ENCODE measurements at places on chromosomes 1 and 21.

DNA sequence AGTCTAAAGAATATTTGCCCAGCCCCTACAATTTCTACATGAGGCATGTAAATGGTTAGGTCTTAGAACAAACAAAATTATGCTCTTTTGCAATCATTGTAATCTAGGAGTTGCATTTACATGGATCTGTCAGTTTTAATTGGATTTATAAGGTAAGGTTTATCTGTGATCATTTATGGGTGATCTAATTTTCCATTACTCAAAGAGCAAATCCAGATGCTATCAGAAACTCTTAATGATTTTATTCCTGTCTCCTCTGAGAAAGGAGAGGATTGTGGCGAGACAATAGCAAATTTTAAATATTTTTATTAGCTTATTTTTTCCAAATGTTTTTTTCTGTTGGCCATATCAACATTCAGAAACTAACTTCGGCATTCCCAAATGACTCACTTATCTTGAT is 14.2 kb upstream of the NEGR1 start:
- DNase-seq, result no peak

- DNase-seq, result no peak
Observed at GRCh38 chr1:48939042-48939441, 162.4 kb upstream of the BEND5 start.

GRCh38 chr21:33951276-33952178 is 35.9 kb upstream of the ATP5PO start:
- DNase-seq, result no peak

GRCh38 chr1:37839676-37840075 is 19.7 kb downstream of the MTF1 start:
- DNase-seq, result no peak

DNA sequence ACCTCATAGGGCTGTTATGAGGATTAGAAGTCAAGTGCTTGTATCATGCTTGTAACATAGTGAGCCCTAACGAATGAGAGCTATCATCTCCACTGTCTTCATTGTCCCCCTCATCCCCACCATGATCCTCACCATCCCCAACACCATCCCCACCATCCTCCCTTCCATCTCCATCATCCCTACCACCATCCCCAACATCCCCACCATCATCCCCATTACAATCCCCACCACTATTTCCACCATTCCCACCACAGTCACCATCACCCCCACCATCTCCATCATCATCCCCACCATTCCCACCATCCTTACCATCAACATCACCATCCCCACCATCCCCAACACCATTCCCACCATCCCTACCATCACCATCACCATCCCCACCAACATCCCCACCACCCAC is 39.1 kb upstream of the PADI1 start:
- no peak for DNase-seq

GRCh38 chr1:243422362-243422761 is 166.5 kb downstream of the SDCCAG8 start:
- no peak for DNase-seq

DNA sequence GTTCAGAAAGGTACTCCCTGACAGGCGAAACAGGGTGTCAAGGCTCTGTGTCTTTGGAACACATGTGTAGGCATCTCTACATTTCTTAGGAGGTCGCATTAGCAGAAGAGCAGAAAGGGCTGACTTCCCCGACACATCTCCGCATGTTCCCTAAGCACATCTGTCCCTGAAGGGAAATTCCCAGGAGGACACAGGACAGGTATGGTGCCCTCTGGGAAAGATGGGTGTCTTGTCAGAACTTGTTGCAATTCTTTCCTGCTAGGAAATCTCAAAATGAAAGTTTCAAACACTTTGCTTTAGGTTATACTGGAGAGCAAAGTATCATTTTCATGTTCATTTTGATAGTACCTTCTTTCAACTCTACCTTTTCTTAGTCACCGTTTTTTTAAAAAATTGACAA is 2.0 kb downstream of the DSCAM start:
- DNase-seq, result no peak

- DNase-seq, result no peak
Observed at GRCh38 chr21:29230551-29231261, 68.0 kb upstream of the BACH1 start.

DNA sequence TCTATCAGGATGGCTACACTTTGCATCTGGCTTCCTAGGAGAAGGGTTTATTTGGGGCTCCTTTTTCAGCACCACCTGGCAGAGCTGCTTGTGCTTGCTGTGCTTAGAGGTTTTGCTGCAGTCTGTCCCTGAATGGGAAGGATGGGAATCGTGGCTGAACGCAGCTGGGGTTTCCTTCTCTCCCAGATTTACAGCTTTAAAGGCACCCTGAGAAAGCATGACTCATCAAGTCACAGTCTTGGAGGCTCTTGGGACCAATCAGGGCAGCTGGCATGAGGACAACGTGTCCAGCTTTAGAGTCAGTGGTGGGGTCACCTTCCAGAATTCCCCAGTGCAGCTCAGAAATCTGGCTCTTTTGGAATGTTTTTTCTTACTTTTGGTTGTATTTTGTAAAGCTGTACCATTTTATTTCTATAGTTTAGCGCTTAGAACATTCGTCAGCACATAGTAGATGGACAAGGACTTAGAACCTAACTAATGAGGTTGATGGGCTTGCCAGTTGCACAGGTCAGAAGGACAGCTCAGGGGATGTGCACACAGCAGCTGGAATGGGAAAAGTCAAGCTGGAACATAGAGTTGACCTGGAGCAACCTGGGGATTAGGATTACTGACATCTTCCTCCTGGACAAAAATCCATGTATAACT is 222.6 kb downstream of the PRDM2 start:
- DNase-seq, result no peak

DNA sequence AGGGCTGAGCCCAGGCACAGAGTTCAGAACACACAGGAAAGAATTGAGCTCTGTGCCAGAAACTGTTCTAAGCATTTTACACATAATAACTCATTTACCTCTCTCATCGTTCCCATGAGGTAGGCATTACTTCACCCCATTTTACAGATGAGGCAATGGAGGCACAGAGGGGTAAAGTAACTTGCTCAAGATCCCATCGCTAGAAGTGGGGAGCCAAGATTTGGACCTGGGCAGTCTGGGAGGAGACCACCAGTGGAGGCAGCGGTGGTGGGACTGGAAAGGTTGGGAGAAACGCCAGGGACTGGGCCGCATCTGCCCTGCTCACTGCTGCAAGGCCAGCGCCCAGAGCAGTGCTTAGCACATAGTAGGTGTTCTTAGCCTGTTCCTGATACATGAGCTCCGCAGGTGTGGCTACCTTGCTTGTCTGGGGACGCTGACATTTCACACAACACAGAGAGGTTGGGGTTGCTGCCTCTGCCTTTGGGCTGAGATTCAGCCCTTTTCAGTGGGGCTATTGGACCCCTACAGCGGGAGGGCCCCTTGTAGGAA is 27.8 kb upstream of the EPS8L3 start:
- DNase-seq, result no peak

DNA sequence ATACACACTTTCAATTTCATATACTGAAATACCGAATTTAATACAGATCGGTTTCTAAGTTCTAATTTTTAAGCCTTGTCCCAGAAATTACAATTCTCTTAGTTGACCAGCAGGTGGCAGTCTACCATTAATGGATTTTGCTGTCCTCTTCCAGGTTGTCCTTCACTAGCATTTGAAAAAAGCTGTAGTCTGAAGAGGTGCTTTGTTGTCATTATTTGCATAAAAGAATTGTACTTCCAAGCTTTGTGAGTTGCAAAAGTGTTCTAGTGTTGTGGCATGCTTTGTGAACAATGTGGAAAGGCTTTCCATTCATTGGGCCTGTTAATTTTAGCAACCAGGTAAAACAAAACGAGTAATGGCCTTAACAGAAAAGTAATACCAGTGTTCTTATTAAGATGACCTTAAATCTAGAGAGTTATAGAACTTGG is 193.6 kb downstream of the RPS6KC1 start:
- peak; percentile 21 for DNase-seq

GRCh38 chr1:183588827-183589226 is 1.4 kb downstream of the NCF2 start:
- no peak for DNase-seq

DNA sequence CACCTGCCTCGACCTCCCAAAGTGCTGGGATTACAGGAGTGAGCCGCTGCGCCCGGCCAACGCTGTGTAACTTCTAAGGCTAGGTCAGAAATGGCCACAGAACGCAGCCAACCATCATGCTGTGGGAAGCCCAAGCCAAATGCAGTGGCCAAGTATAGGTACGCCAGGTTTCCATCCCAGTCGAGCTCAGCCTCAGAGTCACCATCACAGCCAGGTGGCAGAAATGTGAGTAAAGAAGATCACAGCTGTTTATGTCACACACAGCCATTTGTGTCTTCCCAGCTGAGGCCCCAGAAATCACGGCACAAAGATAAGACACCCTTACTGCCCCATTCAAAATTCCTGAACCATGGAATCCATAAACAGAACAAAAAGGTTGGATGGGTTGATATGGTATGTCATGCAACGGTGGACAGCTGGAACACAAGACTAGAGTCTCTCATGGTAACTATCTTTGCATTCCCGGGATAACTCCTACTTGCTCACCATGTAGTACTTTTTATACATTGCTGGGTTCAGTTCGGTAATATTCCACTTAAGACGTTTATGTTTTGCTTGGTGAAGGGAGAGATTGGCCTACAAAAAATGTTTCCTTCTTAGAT is 84.3 kb downstream of the SLC45A1 start:
- DNase-seq, result no peak

DNA sequence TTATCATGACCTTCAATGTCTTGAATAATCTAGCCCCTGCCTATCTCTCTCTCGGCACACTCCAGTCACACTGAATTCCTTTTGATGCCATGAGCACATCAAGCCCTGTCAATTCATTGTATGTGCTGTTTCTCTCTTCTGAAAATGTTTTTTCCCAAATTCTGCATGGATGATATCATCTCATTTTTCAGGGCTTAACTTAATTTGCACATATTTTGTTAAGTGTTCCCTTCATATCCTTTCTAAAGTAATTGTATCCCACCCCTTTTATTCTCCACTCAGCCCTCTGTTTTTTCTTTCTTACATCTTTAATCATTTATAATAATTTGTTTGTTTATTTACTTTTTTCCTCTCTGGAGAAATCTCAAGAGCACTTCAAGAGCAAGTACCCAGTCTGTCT is 149.9 kb downstream of the ZNF326 start:
- no peak for DNase-seq

DNA sequence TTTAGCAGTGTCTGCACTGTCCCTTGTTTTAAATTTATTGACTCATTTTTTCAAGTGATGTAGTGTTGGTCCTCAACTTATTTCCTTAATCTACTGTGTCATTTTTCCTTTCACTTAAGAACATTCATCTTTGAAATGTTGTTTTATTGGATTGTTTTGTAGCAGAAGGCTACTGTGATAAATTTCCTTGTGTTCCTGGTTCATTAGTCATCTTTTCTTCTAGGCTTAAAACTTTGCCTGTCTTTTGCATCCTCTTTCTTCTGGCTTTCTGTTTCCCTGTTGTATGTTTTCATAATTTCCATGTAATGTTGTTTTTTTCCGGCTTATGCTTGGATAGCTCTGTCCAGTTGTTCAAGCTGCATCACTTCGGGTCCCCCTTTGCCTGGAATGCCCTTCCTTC is 61.9 kb downstream of the UBE2T start:
- no peak for DNase-seq

DNA sequence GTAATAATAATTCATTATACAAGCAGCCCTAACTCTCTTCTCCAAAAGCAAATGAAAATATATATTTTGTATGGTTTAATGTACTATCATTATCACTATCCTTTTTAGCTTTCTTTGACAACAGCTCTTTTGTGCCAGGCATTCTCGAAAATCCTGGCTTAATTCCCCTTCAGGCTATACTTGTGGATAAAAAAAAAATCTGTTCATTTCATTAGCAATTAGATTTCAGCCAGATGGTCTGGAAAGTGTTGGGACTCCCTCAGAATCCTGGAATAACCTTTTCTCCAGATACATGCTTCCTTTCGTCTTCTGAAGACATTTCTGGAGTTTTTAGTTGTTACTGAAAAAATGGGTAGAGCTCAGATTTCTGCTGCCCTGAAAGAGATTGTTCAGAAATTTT is 83.4 kb upstream of the PLPPR4 start:
- DNase-seq, result peak; percentile 8

GRCh38 chr1:20361805-20362381 is 71.2 kb downstream of the VWA5B1 start:
- DNase-seq, result peak; percentile 50

DNA sequence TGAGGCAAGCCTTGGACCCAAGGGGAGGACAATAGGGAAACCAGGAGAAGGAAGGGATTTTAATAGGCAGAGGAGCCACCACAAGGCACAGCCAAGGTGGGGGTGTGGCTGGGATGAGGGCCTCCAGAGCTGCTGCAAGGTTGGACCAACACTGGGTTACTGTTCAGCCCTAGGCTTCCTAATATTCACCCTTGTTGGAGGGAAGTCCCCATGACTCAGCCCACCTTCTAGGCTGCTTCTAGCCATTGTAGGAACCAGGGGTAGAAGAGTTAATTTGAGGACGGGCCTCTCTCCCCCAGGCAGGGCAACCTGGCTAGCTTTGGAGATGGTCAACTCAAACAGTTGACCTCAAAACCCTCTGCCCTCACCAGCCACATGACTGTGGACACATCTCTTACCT is 59.5 kb downstream of the KCNN3 start:
- no peak for DNase-seq

DNA sequence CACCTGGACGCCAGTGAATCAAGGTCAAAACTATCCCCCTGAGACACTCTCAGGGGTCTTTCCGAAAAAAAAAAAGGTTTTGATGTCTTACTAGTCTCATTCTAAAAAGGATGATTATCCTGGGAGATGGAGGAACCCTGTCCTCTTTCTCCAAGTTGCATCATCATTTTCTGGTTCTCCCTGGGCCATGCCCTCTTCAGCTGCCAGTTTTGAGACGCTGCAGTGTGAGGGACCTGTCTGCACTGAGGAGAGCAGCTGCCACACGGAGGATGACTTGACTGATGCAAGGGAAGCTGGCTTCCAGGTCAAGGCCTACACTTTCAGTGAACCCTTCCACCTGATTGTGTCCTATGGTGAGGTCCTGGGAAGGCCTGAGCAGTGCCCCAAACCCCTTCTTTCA is 3.5 kb downstream of the FCRLA start:
- DNase-seq, result no peak

DNA sequence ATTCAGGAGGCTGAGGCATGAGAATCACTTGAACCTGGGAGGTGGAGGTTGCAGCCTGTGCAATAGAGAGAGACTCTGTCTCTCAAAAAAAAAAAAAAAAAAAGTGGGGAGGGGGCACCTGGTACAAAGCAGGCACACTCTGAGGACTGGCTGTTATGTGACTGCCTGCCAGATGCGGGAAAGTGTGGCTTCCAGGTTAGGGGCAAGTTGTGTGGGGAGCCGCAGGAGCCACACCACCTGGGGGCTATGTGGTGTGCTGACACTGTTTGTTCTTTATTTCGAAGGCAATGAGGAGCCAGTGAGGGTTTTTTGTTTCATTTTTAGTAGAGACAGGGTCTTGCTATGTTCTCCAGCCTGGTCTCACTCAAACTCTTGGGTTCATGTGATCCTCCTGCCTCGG is 5.7 kb downstream of the THEMIS2 start:
- DNase-seq, result no peak

GRCh38 chr1:199646761-199647160 is 380.7 kb upstream of the NR5A2 start:
- DNase-seq, result no peak

All from putamen (tissue), 1 donor.